A549 treated with CpdA at 1 μM for 4 hours (cell line): ENCODE measurements at places on chromosomes 1 and 21. TPM values are rescaled to one million over a fixed set of nuclear protein-coding genes. Genes with fewer than 3 reads are reported as not detected.

LINGO4 gene
- total RNA-seq = not detected in 5 replicates

C1orf185 gene
- not detected in 5 replicates for total RNA-seq

TTC34 gene
- total RNA-seq = 0.03 to 0.08 TPM (median 0.05 TPM) in 5 replicates

CGN gene
- 1.1 to 1.9 TPM (median 1.4 TPM) in 5 replicates for total RNA-seq

CD84 gene
- not detected in 5 replicates for total RNA-seq

C1orf74 gene
- total RNA-seq = 1.3 to 1.7 TPM (median 1.6 TPM) in 5 replicates

MYCL gene
- 0.99 to 1.4 TPM (median 1.3 TPM) in 5 replicates for total RNA-seq

KRTAP10-12 gene
- not detected in 5 replicates for total RNA-seq

LRRC3 gene
- 0.98 to 2.0 TPM (median 1.7 TPM) in 5 replicates for total RNA-seq

RIMS3 gene
- total RNA-seq = 0.48 to 0.99 TPM (median 0.88 TPM) in 5 replicates

SELP gene
- not detected in 5 replicates for total RNA-seq

DCLRE1B gene
- total RNA-seq = 7.7 to 10.9 TPM (median 9.7 TPM) in 5 replicates

TCHHL1 gene
- total RNA-seq = not detected in 5 replicates

HTR1D gene
- 10.1 to 13.5 TPM (median 11.0 TPM) in 5 replicates for total RNA-seq

APH1A gene
- total RNA-seq = 119 to 140 TPM (median 133 TPM) in 5 replicates

DAB1 gene
- not detected in 5 replicates for total RNA-seq

ERICH3 gene
- total RNA-seq = not detected in 5 replicates

ATP6V1G3 gene
- total RNA-seq = not detected in 5 replicates

EVA1B gene
- 8.1 to 22.3 TPM (median 18.3 TPM) in 5 replicates for total RNA-seq

ACOT11 gene
- total RNA-seq = 1.4 to 2.3 TPM (median 2.1 TPM) in 5 replicates

KLHDC7A gene
- total RNA-seq = 1.2 to 2.0 TPM (median 1.3 TPM) in 5 replicates

FAM131C gene
- 10.7 to 19.4 TPM (median 16.5 TPM) in 5 replicates for total RNA-seq

NIPAL3 gene
- total RNA-seq = 5.8 to 8.6 TPM (median 7.1 TPM) in 5 replicates

PTCH2 gene
- total RNA-seq = 0.17 to 0.31 TPM (median 0.21 TPM) in 5 replicates

MIXL1 gene
- 0.06 to 0.24 TPM in 2 of 5 replicates, not detected in the others for total RNA-seq

OLIG2 gene
- total RNA-seq = not detected in 5 replicates

ACP6 gene
- total RNA-seq = 18.4 to 24.1 TPM (median 22.3 TPM) in 5 replicates

ZNF644 gene
- 11.4 to 16.8 TPM (median 12.8 TPM) in 5 replicates for total RNA-seq

HSF2BP gene
- total RNA-seq = 1.3 to 1.9 TPM (median 1.4 TPM) in 5 replicates

FLG2 gene
- not detected in 5 replicates for total RNA-seq

TOMM20 gene
- 108 to 133 TPM (median 113 TPM) in 5 replicates for total RNA-seq

TNFRSF4 gene
- 0.07 to 0.23 TPM (median 0.13 TPM) in 4 of 5 replicates, not detected in the other for total RNA-seq

CLDN17 gene
- not detected in 5 replicates for total RNA-seq

APCS gene
- not detected in 5 replicates for total RNA-seq

OR10Z1 gene
- not detected in 5 replicates for total RNA-seq

RUNX1 gene
- 7.2 to 12.8 TPM (median 10.1 TPM) in 5 replicates for total RNA-seq

XKR8 gene
- 3.8 to 6.7 TPM (median 6.3 TPM) in 5 replicates for total RNA-seq

KDM1A gene
- 71.2 to 80.4 TPM (median 79.0 TPM) in 5 replicates for total RNA-seq

CHIA gene
- not detected in 5 replicates for total RNA-seq

ELAPOR1 gene
- 0.43 to 1.1 TPM (median 0.51 TPM) in 5 replicates for total RNA-seq

LENEP gene
- total RNA-seq = not detected in 5 replicates

INKA2 gene
- 1.7 to 2.6 TPM (median 1.8 TPM) in 5 replicates for total RNA-seq

ANXA9 gene
- total RNA-seq = 0.70 to 1.3 TPM (median 0.83 TPM) in 5 replicates

LAMC2 gene
- total RNA-seq = 25.3 to 36.8 TPM (median 29.1 TPM) in 5 replicates

CD164L2 gene
- total RNA-seq = not detected in 5 replicates

LIN28A gene
- total RNA-seq = not detected in 5 replicates

EFNA3 gene
- total RNA-seq = 2.3 to 5.0 TPM (median 4.7 TPM) in 5 replicates

LAD1 gene
- total RNA-seq = 0.37 to 0.69 TPM (median 0.47 TPM) in 5 replicates

KCNN3 gene
- total RNA-seq = 0.05 to 0.07 TPM (median 0.05 TPM) in 3 of 5 replicates, not detected in the others

SERTAD4 gene
- total RNA-seq = 0.63 to 1.2 TPM (median 0.76 TPM) in 5 replicates

LCE1A gene
- total RNA-seq = not detected in 5 replicates

NUF2 gene
- total RNA-seq = 26.6 to 32.5 TPM (median 28.7 TPM) in 5 replicates

HPCAL4 gene
- 0.24 to 0.41 TPM (median 0.29 TPM) in 5 replicates for total RNA-seq

NTMT2 gene
- total RNA-seq = not detected in 5 replicates

TMEM222 gene
- total RNA-seq = 43.0 to 50.7 TPM (median 50.1 TPM) in 5 replicates

PGLYRP4 gene
- total RNA-seq = not detected in 5 replicates

SLC45A1 gene
- 2.1 to 3.5 TPM (median 2.5 TPM) in 5 replicates for total RNA-seq

TARBP1 gene
- 13.7 to 15.7 TPM (median 14.9 TPM) in 5 replicates for total RNA-seq
